ENCODE measurements at places on chromosomes 1 and 21. TPM values are rescaled to one million over a fixed set of nuclear protein-coding genes. Genes with fewer than 3 reads are reported as not detected.

Gene KCNT2
- polyA plus RNA-seq, result 19.5 TPM

Gene DIO1
- polyA plus RNA-seq, result not detected

Gene C1orf115
- polyA plus RNA-seq, result 0.42 TPM

Gene OLFML3
- polyA plus RNA-seq, result not detected

Gene CRNN
- not detected for polyA plus RNA-seq

Gene CAMK2N1
- polyA plus RNA-seq, result 54.2 TPM

Gene OR2T3
- not detected for polyA plus RNA-seq

Gene RGS8
- 8.3 TPM for polyA plus RNA-seq

Gene VWA5B1
- polyA plus RNA-seq, result 0.82 TPM

Gene FCRLA
- polyA plus RNA-seq, result not detected

Gene DENND2C
- 0.18 TPM for polyA plus RNA-seq

Gene COL24A1
- polyA plus RNA-seq, result 1.1 TPM

Gene KPRP
- polyA plus RNA-seq, result not detected

Gene COL9A2
- polyA plus RNA-seq, result 1.3 TPM

Gene SPRR2A
- polyA plus RNA-seq, result not detected

Gene KCNE2
- polyA plus RNA-seq, result 0.25 TPM

All from neural cell (in vitro differentiated cells).